ENCODE measurements at places on chromosomes 7 and 10.

DNA sequence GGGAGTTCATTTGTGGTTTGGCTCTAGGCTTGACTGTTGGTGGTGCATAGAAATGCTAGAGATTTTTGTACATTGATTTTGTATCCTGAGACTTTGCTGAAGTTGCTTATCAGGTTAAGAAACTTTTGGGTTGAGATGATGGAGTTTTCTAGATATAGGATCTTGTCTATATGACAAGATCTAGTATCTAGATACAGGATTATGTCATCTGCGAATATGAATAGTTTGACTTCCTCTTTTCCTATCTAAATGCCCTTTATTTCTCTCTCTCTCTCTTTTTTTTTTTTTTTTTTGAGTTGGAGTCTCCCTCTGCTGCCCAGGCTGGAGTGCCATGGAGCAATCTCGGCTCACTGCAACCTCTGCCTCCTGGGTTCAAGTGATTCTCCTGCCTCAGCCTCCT, 62.9 kb downstream of the MGAM2 start:
- DNase-seq: no peak

DNA sequence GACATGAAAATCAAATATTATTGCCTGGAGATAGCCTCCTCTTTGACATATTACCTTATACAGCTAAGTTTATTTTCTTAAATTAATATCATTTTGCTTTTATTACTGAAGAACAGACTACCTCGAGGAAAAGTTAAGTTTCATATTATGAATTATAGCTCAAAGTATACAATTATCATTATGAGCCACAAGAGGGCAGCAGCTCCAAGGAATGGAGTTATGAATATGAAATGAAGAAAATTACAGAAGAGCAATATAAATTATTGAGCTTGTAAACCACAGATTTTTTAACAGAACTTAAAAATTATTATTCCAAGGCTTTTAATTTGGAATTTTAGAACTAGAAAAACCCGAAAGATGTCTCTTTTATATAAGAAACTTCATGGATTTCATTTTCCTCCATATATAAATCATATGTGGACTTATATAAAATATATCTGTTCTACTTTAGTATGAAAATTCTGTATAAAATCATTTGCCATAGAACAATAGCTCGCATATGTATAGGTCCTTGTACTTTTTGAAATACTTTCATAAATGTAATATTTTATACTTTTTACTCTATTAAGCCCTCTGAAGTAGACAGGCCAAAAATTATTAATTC, 40.1 kb downstream of the IQUB start:
- DNase-seq: peak; percentile 50

DNA sequence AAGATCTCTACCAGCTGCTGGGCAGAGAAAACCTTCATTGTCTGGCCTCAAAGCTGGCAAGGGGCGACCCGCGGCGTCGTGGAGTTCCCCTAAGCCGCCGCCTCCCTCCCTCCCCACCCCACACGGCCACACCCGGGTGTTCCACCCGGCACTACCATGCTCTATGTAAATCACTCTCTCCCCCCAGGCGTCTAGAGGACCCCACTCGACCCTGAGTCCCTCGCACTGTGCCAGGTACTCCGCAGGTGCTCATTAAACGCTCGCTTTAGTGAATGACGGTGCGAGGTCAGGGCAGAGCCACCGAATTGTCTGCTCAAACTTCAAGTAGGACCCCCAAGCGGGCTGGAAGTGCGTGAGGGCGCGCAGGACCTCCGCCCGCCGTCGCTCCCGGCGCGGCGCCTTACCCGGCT, 628 bp downstream of the PARP12 start:
- no peak for DNase-seq

GRCh38 chr7:69515495-69516212, 82.6 kb upstream of the AUTS2 start:
- DNase-seq: peak; percentile 42

DNA sequence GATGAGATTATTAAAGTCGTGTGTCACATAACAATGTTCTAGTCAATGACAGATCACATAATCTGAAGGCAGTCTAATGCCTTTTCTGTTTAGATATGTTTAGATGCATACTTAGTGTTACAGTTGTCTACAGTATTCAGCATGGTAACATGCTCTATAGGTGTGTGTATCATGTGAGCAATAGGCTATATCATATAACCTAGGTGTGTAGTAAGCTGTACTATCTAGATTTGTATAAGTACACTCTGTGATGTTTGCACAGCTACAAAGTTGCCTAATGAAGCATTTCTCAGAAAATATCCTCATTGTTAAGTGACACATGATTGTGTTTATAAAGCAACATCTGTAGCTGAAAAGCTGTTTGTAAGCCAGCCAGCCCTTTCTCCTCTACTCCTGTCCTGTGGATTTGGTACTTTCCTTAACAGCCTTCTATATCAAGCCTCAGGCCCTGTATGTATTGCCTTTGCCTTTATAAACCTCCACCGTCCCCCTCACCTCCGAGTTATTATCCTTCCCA, 6.3 kb downstream of the HECTD2 start:
- DNase-seq: no peak

DNA sequence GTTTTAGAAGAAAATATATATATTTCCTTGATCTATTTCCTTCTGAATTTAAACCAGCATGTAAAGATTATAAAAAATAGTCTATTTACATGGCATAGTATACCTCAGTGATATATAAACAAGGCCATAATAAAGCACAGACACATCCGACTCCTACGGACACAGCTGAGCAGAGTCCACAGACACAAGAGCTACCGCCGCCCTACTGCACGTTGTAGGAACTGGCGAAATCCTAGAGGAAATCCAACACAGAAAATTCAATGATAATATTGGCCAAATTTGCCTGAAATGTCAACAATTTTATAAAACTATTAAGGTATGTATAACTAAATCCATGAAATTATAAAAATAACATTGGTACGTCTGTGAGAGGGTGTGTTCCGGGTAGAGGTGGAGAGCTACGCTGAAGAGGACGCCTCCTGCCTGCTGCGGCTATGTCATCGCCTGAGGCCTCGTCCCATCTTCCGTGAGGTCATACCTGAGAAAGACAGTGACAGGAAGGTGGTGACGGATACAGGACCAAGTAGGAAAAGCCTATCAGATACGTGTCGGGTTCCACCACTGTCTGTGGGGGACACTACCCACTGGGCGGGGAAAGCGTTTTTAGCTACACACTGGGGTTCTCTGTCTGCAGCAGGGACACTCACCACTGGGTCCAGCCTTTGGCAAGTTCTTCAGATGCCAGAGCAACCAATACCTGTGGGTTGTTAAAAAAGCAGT, 29.3 kb upstream of the NCAPG2 start:
- no peak for DNase-seq

DNA sequence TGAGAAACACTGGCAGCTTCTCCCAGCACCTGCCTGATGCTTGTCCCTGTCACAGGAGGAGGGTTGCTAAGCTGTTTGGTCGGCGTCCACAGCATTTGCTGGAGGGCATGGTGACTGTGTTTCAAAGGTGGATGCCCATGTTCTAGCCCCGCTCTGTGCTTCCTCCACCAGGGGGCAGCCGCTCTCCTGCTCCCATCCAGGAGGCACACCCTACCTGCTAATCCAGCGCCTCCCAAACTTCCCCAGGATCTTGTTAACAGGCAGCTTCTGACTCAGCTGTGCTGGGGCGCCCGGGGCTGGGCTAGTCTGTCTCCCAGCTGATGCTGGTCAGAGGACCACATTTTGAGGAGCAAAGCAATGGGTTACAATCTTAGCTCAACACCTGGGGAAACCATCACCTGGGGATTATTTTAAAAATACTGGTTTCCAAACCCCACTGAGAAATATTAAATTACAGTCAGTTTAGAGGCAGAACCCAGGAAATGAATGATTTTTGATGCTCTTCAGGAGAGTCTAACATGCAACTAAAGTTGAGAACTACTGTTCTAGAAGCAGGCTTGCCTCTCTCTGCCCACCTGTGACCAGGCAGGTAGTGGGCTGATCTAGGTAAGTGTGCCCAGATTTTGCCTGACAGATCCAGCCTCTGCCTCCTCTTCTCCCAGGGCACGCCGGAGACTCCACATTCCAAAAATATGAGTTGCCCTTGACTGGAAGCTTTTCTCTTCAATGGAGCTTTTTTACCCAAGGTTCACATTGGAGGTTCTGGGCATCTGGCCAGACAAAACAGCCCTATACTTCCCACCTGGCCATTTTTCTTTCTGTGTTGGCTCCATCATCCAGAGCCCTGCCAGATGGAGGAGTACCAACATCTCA, 92.7 kb upstream of the GPR26 start:
- peak; percentile 8 for DNase-seq

- DNase-seq: no peak
These were observed 53.7 kb upstream of the CD36 start for GRCh38 chr7:80584778-80585177.

DNA sequence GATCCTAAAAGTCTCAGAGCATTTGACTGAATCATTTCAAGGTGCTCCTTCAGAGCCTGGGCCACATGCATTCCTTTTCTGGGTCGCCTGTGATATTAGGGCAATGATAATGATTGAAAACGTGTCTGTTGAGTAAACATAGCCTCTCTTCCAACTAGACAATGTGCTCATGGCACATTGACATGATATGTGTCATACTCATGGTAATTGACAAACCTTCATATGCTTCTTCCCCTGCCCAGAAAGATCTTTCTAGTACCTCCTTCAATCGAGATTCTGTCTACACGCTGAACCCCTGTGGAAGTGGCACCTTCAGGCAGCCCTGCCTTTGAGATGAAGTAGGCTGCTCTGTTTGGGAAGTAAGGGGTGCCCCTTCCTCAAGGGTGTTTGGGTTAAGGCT, 98.9 kb upstream of the TCF7L2 start:
- no peak for DNase-seq

- DNase-seq: no peak
These were observed 96.9 kb downstream of the UBE3C start for GRCh38 chr7:157235357-157236333.

DNA sequence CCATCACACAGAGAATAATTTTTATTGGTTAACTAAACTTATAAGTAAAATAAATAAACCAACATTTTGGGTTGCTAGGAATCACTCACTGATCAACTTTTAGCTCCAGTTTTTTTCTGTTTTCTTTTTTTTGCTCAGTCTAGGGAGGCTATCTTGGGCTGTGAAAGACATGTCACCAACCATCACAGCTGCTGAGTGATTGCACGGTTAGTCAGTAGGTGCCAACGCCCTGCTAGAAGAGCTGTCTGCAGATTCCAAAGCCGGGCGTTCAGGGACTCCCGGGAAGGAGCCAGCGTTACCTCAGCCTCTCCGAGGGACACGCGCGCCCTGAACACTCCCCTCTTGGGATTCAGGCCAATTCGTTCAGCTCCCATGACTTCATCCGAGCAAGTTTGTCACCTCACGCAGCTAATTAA, 604 bp upstream of the STAM start:
- no peak for DNase-seq

DNA sequence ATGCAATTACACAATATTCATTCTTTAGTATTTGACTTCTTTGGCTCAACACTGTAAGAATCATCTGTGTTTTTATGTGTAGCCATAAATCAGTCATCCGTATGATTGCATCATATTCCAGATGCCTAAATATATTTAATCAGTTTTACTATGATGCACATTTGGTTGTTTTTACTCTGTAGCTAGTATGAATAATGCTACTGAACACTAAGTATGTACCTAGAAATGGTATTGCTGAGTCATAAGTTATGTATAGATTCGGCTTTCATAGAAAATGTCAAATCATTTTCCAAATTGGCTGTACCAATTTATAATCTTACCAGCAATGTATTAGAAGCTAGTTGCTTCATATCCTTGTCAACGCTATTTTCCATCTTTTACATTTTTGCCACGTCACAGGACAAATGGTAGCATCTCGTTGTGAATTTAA, 197.3 kb upstream of the PLXNA4 start:
- peak; percentile 79 for DNase-seq

DNA sequence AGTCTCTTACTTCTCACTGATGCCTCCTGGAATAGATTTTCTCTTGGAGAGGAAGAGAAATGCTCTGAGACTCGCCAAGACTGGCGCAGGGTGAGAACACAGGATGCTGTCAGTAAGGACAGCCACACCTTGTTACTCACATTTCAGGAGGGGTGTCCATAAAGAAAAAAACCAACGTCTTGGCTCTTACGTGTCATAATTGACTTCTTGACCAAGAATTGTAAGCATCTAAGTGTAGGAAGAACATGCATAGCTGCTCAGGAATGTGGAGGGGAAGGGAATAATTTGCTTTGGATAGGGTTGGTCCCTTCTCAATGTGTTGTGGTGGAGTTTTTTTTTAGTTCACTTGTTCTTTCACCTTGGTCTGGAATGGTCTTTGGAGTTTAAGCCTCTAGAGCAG, 43.8 kb upstream of the ZNF438 start:
- no peak for DNase-seq

GRCh38 chr7:141416650-141417270, 134.4 kb upstream of the AGK start:
- DNase-seq: no peak

DNA sequence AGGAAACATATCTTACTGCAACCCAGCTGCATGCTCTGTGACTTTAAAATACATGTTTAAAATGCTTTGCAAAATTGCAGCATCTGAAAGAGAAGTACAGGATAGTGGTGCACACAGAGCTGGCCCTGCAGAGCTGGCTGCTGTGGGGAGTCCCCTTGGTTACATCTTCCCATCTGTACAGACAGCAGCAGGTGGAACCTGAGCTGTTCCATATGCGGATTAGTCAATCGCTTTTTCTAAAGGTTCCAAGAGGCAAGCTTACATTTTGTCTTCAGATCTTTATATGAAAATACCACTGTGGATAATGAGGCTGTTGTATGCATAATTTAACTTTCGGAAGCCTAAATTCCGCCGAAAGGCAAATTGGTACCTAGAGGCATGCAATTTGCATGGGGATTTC, 444.1 kb downstream of the NRG3 start:
- DNase-seq: no peak

DNA sequence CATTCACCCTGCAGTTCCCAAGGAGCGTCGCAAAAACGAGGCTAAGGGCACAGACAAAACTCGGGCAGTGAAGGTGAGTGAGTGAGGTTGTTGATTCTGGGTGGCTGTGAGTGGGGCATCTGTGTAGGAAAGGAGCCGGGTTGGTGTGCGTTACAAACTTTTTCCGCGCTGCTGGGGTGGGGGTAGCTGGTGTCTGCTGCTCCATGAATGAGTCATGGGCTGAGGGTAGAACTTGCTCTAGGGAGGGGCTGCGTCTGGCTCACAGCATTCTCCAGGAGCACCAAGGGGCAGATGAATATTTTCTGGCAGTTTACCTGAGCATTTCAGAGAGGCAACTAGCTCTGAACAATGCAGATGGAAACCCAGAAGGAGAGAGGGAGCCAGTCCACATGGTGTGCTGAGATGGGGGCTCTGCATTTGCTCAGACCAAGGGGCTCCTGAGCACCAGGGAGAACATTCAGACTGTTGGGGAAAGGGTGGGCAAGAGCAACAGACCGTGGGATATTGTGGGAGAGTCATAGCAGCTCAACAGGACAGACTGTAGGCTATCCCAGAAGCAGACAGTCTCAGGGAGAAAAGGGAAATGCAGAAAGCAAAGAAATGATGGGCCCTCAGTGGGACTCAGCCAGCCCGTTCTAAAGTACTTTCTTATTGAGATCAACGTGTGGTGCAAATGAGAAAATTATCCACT, 18.8 kb downstream of the NOBOX start:
- peak; percentile 40 for DNase-seq

GRCh38 chr10:114506871-114507385, 102.6 kb upstream of the AFAP1L2 start:
- peak; percentile 36 for DNase-seq
